ENCODE measurements at places on chromosomes 7 and 10.

DNA sequence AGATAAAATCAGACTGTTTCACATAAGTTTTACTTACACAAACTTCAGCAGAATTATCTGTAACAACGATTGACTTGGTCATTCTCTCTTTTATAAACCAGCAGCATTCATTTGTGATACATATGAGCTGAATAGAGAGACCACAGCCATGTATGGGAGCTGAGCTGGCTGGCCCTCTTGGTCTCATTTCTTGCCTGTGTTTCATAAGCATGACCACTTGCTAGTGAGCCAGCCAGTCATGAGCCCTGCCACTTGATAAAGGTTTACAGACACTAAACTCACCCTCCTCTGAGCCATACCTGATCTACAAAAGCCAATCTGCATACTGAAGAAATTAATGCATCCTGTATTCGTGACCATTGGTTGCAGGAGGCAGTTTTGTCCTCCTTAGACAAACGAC is 82.1 kb downstream of the PKD1L1 start:
- no peak for DNase-seq

- DNase-seq = no peak
These were observed 272.2 kb upstream of the YAE1 start for GRCh38 chr7:39294022-39294421.

DNA sequence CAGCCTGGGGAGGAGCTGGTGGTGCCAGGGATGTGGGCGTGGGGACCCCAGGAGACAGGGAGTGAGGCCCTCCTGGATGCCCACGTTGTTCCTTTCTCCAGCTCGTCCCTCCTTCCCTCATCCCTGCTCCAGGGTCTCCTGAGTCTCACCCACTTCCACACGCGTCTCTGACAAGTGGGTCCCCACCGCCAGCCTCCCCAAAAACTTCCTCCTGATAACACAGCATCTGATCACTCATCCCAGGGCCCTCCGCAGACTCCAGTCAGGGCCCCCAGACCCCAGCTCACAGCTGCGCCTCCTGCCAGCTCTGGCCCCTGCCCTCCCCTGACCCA is 60.6 kb upstream of the INPP5A start:
- no peak for DNase-seq

DNA sequence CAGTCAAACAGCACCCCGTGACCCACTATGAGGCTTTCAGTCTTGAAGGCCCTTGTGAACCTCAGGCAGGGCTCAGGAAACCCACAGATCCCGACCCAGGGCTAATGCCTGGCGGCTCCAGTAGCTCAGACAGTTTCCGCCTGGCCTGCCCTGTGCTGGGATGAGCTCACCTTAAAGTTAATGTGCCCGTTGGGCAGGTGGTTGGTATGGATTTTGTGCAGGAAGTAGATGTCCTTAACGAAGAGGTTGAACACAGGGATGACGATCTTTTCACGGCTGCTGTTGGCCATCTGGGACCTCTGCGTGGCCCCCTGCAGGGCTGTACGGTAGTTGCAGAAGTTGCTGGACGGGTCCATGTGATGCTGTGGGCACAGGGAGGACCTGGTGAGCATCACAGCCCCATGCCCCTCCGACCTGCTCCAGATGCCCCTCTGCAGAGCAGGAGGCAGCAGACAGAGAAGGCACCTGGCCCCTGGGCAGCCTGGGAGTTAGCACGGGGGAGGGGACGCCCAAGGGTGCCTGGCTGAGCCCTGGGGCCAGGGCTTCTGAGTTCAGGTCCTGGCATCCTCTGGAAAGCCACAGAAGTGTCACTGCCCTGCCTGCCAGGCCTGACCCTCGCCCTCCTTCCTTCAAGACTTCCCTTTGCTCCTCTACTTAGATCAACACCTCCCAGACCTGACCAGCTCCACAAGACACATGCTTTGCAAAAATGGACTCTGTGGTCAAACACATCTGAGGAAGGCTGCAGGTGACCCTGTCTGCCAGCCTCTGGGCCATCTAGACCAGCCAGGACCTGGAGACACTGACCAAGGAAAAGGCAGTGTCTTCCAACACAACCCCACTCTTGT is 59.8 kb downstream of the CSGALNACT2 start:
- DNase-seq = no peak

DNA sequence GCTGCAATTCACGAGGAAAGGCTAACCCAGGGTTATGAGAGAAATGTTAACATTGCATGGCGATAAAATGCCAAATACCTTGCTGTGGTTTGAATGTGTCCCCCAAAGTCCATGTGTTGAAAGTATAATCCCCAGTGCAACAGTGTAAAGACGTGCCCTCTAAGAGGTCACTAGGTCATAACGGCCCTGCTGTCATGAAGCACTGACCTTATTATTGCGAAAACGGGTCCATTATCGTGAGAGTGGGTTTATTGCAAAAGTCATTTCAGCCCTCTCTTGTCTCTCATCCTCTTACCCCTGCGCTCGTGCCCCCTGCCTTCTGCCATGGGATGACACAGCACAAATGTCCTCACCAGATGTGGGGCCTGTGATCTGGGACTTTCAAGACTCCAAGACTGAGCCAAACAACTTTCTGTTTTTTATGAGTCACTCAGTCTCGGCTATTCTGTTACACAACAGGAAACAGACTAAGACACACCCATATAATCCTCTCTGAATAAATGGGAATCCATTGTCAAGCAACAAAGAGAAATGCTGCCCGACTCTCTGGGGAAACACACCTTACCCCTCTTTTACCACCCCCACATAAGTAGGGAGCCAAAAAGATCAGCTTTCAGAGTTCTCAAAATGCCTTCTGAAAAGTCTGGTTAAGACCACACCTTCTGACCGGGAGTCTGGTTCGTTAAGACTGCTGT is 73.1 kb upstream of the UCN3 start:
- peak; percentile 81 for DNase-seq

- no peak for DNase-seq
These were observed 64.3 kb upstream of the CCDC6 start for GRCh38 chr10:59970396-59971368.

- DNase-seq = no peak
These were observed 1.2 kb downstream of the TPST1 start for GRCh38 chr7:66206119-66206933.

- no peak for DNase-seq
These were observed 280.3 kb upstream of the HABP2 start for GRCh38 chr10:113272511-113272910.

DNA sequence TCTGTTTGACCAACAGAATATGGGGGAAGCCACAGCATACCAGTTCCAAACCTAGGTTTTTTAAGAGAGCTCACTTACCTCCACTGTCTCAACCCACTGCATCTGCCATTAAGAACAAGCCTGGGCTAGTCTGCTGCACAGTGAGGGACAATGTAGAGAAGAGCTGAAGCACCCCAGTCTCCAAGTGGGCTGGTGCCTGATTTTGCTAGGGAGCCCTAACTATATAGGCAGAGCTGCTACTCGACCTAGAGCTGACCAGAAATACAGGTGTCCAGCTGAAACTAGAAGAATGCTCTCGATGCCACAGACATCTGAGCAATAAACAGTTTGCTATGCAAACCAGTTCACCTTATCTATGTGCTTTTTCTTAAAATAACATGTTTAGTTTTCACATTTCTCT is 106.9 kb upstream of the BET1 start:
- DNase-seq = no peak

DNA sequence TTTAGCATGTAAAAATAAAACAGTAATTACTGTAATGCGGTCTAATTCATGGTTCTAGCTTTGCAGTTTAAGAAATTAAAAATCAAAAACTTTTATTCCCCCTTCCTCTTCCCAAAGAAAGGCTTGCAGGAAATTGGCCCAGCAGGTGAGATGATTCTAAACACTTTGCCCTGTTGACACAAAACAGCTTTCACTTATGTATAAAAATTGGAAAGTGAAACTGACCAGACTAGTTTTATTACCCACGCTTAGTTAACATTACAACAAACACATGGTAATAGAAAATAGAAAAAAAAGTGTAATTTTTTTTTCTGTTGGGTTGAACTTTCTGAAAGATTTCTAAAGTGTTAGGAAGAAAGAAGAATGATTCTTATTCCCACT is 1.2 kb upstream of the CCDC6 start:
- peak; percentile 17 for DNase-seq

DNA sequence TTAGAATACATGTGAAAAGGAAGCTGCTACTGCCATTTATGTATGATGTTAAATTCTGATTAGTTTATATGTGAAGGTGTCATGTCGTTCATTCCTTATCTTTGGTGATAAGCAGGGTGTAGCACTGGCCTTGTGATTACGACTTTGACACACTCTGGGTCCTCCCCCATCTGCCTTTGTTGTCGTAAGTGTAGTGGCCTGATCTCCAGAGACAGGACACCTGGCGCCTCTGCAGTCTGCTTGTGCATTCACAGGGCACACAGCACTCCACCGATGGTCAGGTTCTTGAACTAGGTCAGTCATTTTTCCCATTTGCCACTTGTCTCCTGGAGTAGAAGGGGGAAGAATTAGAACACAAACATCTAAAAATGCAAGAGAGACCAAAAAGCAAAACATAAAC is 186.0 kb downstream of the PRKCQ start:
- no peak for DNase-seq

GRCh38 chr7:57182031-57182430 is 49.8 kb upstream of the ZNF479 start:
- DNase-seq = no peak

DNA sequence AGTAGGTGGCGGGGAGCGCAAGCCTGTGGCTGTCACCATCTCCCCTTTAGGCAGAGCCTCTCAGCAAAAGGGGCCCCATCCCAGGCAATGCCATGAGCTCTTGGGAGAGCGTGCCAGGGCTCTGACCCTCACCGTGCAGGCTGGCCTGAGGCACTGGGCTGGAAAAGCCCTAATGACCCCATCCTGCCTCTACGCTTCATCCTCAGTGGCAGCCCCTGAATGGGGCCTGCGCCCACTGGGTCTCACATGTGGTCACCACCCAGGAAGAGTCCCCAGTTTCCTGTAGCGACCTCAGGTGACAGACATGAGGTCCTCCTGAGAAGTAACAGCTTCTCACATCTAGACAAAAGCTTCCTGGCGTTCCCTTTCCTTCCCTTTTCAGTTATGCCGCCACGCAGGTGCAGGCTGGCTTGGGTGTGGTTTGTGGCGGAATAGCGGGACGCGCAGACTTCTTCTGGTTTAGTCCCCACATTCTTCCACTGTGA is 59.2 kb downstream of the CLEC2L start:
- no peak for DNase-seq

DNA sequence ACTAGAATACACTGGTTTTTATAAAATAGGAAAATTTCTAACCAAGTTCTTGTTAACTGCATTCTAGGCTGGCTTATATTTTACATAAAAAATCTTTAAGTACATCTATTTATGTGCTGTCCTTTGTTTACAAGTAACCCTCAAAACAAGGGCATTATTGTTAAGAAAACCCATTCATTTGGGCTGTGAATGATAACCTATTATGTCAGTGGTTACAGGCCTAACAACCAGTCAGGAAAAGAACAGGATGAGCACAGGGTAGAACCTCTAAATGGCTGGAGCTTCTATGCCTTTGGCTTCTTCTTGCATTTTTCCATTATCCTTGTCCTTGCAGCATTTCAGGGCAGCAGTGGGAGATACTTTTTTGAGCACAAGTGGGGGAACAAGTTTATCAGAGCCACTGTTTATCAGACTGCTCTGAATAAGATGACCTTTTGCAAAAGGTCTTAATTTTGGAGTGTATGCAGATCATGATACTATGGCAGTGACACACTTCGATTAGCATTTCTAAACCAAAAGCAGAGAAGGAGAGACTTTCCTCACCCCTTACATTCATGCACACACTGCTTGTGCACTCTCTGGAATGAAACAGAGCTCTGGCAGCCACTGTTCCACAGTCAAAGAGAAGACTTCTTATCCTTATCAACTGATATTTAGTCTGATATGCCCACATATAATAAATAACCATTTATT is 10.9 kb downstream of the GPR37 start:
- DNase-seq = no peak

- DNase-seq = no peak
These were observed 201.2 kb downstream of the PTN start for GRCh38 chr7:137142376-137142775.

GRCh38 chr10:33734393-33735155 is 400.1 kb upstream of the NRP1 start:
- no peak for DNase-seq

GRCh38 chr10:91758303-91759146 is 39.7 kb upstream of the TNKS2 start:
- peak; percentile 67 for DNase-seq

GRCh38 chr7:142568435-142569097 is 180.7 kb upstream of the PRSS1 start:
- DNase-seq = no peak

DNA sequence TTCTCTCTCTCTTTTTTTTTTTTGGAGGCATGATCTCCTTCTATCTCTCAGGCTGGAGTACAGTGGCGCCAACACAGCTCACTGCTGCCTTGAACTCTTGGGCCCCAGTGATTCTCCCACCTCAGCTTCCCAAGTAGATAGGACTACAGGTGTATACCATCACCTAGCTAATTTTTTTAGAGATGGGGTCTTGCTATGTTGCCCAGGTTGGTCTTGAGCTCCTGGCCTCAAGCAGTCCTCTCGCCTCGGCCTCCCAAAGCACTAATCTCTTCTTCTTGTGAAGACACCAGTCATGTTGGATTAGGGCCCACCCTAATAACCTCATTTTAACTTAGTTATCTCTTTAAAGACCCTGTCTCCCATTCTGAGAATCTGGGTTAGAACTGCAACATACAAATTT is 45.6 kb downstream of the LRMDA start:
- no peak for DNase-seq

- no peak for DNase-seq
These were observed 101.8 kb upstream of the WAC start for GRCh38 chr10:28431139-28431538.

DNA sequence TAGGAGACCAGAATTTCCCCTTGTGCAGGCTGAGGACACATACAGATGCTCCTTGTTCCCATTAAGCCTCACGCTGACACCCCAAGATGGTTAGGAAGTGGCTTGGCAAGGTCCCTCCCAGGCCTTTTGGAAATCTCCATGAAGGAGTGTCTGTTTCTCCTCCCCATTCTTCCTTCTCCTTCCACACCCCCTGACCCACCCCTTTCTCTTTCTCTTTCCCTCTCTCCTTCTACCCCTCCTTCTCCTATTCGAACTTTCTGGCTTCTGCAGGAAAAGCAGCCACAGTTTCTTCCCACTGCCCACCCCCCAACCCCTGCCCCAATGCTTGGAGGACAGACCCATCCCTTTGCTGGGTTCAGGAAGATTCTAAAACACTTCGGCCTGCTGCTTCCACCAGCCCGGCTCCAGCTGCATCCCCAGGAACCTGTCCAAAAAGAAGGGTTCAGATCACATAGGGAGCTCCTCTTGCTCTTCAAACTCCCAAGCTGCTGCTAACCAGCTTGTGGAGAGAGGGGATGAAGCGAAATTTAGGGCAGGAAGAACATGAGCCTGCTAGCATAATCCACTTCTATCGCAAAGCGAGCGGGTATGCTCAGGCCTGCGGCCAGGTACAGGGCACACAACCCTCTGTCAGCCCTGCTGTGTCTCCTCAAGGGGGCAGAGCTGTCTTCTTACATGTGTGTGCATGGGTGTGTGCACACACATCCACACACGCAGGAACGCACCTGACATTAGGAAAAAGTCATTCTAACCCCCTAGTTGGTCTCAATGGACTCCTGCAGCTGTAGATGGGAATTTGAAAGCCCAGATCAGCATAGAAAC is 80.4 kb downstream of the PPP1R3C start:
- DNase-seq = no peak
